Activated CD4-positive, alpha-beta memory T cell treated with anti-CD3 and anti-CD28 coated beads, Interleukin-2, amount 10 ng/mL, durations not matched to agents 7 days and 5 days (primary cell): ENCODE measurements at places on chromosomes 12 and 14. TPM values are rescaled to one million over a fixed set of nuclear protein-coding genes. Genes with fewer than 3 reads are reported as not detected.

MCRS1 gene
- total RNA-seq = 73.1 TPM

DNA sequence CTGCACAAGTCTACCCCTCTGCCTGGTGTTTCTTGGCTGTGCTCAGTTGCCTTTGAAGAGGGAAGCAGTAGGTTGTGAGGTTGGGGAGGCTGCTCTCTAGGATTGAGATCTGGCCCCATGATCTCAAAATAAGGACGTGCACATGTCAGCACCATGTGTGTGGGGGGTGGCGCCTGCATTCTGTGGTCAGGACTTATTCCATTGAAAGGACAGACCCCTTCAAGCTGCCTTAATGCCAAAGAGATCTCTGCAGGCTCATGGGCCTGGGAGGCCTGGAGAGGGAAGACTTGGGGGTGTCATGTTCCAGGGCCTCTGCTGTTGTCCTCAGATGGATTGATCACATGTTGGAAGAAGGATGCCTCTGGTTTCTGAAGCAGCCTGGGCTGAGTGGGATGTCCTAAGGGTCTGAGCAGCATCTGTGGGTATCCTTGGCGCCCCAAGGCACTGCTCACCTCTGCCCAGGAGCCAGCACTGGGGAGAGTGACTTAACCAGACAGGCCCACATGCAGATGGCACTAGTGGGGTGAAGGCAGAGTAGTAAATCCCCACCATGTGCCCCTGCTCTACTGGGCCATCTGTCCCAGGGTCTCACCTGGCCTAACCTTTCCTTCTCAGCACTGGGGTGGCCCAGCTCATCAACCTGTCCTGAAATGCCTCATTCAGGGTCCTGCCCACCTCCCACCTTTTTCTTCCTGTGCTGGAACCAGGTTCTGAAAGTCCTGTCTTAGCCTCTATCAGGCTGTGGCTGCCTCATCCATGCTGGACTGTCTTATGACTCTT, 118.9 kb downstream of the ADGRD1 start:
- no peak for DNase-seq

DNA sequence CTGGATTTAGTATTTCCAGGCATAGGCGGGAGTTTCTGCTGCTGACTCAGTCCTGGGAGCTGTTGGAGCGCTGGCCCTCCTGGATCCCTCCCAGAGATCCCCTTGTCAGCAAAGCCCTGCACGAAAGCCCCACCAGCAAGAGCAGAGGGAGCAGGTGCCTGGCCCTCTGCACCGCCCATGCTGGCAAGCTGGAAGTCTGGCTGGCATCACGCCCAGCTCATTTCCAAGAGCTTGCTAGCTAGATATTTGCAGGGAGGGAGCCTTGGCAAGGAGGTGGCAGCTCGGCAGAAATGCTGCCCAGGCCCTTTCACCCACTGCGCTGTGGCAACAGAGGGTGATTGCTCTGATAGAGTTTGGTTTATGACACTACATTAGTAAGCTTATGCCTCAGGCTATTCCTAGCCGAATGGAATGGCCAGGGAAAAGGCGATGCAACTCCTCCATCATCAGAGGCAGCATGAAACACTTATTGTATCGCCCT, 193.9 kb downstream of the EMP1 start:
- no peak for DNase-seq

DNA sequence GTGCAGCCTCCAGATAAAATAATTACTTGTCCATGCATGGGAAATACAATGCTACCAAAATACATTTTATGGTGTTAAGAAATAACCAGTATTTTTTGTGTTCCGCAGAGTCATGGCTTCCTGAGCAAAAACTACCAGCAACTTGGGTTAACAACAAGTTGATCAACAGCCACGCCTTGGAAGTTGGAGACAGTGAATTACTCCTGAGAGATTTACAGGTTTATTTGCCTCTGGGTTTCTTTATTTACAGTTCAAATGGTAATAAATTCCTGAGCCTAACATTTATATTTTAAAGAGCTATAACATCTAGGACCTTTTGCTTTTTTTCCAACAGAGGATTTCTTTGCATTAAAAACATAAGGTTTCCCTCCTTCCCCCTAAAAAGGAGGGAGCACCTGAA, 194.0 kb downstream of the IPO8 start:
- no peak for DNase-seq

CAPZA3 gene
- not detected for total RNA-seq

WNT1 gene
- total RNA-seq = 0.73 TPM

- no peak for DNase-seq
Observed at GRCh38 chr14:64956697-64957406, 14.3 kb upstream of the GPX2 start.

GRCh38 chr14:95696741-95697140, 10.5 kb downstream of the TCL1B start:
- no peak for DNase-seq

CLEC2B gene
- total RNA-seq = 79.6 TPM

GRCh38 chr12:76878099-76878898, 520 bp downstream of the CSRP2 start:
- DNase-seq = no peak

DNA sequence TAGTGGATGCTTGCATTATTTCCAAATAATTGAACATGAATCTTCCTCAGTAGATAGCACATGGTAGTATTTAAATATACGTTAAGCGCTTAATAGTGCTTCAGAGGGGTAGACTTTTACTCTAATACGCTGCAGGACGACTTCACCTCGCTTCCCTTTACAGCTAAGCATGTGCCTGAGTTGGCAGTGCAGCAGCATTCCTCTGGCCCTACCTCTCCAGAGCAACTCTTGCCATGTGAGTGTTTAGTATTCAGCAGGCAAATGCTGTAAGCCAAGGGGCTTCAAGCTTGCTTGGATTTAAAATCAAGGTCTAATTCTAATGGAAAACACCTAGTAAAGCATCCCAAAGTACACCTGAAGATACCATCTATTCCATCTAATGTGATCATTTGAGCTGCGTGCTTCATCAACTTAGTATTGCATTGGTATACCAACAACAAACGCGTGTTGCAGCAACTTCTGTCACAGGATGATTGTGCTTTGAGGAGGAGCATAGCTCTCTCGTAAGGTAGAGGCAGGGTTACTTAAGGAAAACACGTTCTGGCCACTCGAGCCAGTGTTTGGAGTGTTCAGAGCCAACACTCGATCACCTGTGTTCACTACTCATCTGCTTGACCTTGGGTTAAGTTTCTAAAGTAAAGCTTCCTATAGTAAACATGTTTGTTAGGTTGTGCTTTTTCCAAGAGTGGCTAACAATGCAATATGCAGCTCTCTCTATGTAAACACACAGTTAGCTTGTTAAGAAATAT, 60.6 kb downstream of the PIWIL1 start:
- no peak for DNase-seq

DNA sequence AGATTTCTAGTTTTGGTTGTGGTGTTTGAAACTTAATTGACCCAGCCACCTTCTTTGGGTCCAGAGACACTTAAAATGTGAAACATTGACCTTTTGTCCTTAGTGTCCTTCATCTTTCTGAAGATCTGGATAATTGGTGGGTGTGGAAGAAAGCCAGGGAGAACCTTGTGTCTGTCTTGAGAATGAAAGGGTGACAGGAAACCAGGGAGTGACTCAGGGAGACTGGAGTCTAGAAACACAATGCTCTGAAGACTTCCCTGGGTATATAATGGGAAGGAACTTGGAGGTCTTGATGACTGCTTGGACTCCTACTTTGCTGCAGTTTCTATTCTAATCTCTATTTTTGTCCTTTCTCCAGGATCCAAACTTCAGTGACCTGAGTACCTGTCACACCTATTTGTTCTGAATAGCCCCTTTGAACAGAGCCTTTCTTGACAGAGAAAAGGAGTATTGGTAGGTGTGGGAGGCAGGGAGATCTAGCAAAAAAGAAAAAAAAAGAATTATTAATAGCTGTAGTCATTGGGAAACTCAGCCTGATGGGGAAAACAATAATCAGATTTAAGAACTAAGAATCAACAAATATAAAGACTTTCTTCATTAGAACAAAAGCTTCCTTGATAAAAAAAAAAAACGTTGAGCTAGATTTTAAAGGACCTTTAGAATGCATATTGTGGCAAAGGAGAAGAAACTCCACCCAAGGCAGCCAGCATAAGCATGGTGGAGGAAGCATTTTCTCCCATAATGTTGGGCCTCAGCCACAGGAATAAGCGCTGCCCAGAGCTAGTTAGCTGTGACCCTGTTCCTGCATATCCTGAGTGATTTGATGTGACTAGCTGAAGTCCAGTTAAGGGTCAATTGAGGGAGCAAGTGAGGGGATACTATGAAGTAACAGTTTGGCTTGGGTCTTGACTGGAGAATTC, 77.9 kb upstream of the HOXC13 start:
- no peak for DNase-seq

GLI1 gene
- total RNA-seq = 0.30 TPM

GRCh38 chr12:123468786-123469185, 10.8 kb downstream of the SNRNP35 start:
- DNase-seq = no peak

- no peak for DNase-seq
Observed at GRCh38 chr14:100030452-100031153, 34.6 kb upstream of the EVL start.

- DNase-seq = no peak
Observed at GRCh38 chr12:119014368-119014767, 33.0 kb downstream of the SRRM4 start.

- DNase-seq = no peak
Observed at GRCh38 chr12:110203546-110203945, 77.5 kb upstream of the ATP2A2 start.

- DNase-seq = no peak
Observed at GRCh38 chr14:55929136-55929535, 189.1 kb upstream of the PELI2 start.

- DNase-seq = no peak
Observed at GRCh38 chr12:91618281-91618680, 435.7 kb upstream of the DCN start.

GRCh38 chr12:53190108-53190729, 9.5 kb upstream of the CSAD start:
- DNase-seq = peak; percentile 43

DNA sequence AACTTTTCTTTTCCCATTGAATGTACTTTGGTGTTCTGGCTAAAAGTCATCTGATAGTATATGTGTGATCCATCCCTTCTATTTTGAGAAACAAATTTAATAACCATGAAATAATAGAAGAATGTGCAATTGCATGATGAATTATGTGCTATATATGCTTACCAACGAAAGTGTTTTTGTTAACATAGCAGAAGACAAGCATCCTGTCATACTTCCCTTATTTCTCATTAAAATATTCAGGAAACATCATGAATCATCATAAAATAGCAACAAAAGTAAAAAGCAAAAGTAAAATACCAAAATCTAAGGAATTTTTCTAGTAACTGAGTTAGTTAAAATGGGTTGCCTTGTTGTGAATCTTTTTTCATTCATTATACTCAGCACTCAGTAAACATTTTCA, 409.0 kb upstream of the PDE3A start:
- DNase-seq = no peak

SLC38A4 gene
- not detected for total RNA-seq

GRCh38 chr14:61528591-61529021, 166.7 kb upstream of the HIF1A start:
- peak; percentile 51 for DNase-seq

- DNase-seq = no peak
Observed at GRCh38 chr14:85344847-85345570, 184.9 kb upstream of the FLRT2 start.

DNA sequence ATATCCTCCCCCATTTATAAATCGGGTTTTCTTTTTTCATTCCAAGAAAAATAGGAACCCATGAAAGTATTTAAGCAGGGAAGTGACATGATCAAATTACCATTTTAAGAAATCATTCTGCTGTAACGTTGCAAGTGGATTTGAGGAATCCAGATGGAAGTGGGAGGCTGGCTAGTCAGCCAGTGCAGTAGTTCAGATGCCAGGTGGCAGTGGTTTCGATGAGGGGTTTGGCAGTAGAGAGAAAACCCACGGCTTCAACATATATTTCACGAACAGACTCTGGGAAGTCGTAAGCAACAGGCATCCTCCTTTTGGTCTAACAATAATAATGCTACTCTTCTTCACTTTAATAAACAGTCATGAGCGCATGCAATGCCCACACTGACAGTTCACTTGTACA, 25.0 kb downstream of the PDZRN4 start:
- no peak for DNase-seq

DNA sequence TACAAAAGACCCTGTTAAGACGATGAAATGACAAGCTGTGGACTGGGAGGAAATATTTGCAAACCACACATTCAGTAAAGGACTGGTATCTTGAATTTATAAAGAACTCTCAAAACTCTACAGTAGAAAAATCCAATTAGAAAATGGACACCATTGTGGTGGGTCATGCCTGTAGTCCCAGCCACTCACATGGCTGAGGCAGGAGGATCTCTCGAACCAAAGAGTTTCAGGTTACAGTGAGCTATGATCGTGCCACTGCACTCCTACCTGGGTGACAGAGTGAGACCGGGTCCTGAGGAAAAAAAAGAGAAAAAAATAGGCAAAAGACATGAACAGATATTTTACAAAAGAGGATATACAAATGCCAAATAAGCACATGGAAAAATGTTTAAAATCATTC, 41.9 kb downstream of the TTC6 start:
- no peak for DNase-seq

GRCh38 chr12:53944907-53945847, 6.5 kb downstream of the HOXC13 start:
- DNase-seq = no peak
